COLO829 (cell line): ENCODE measurements at places on chromosomes 1 and 21.

DNA sequence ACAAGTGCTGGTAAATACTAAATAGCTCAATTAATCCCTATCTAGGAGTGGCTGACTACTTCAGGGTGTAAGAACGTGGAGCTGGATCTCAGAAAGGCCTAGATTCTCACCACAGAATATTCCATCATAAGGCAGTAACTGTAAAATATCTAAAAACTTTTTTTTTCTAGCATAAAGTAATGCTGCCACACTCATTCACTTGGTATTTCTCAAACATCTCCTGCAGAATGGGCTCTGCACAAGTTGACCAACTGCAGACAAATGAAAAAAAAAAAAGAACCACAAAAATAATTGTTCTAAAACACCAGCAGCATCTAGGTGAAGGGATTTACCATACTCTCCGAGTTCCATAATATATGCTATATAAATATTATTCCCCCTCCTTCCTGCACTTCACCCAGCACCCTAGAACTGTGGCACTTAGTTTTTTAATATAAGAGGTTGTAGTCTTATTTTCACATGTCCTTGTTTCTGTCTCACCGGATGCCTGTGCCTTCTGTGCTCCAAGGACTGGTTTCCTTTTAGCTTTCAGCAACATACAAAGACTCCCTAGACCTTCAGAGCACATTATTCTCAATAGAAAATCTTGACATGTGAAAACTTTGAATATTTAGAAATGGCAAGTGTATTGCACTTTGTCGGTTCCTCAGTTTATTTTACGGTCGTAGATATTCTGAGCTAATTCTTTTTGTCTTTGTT lies 8.9 kb downstream of the VSIG8 start:
- no peak for DNase-seq

- DNase-seq, result peak; percentile 78
Observed at GRCh38 chr1:227234998-227235405, 83.3 kb downstream of the CDC42BPA start.

DNA sequence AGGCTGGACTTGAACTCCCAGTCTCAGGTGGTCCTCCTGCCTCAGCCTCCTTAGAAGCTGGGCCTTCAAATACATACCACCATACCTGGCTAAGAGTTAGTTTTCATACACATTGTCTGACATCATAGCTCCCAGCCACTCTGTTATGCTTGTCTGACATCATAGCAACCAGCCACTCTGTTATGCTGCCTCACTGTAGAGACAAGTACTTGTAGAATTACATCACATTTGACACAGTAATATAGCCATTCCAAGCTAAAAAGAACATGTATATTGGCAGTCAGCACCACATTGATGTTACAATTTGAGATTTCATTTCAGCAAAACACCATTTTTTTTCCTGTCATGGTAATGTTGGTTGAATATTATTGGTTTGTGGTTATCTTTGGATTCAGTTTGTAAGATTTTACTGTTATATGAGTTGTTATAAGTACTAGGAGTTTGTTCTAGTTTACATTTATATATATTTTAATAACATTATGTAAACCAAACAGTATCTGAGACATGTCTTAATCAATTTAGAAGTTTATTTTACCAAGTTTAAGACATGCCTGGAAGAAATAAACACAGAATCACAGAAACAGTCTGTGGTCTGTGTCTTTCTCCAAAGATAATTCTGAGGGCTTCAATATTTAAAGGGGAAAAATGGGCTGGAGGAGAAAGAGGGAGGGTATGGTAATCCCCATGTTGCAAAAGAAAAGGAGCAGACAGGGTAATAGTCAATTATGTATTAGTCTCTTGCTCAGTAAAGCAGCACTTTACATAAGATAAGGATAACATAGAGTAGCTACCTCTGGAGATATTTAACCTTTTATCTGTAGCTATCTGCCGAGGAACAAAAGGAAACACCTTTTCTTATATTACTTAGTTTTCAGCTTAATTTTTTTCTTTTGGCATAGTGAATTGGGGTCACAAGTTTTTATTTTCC lies 43.0 kb downstream of the XPR1 start:
- no peak for DNase-seq

- DNase-seq, result no peak
Observed at GRCh38 chr1:168504064-168504837, 39.5 kb downstream of the XCL2 start.

- no peak for DNase-seq
Observed at GRCh38 chr1:12532405-12533315, 85.3 kb downstream of the DHRS3 start.

DNA sequence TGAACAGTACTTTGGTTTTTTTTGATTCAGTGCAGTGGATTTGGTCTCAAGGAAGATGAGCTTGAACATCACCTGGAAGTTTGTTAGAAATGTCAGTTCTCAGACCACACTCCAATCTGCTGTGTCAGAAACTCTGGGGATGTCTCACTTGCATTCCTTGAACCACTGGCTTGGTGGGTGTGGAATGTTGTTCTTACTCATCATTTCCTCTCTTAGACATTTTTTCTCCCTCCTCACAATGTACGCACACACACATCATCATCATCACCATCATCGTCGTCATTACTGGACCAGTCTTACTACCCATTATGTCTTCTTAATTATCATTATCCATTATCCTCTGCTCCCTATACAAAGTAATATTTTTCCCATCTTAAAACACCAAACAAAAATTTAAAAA lies 91.9 kb upstream of the KCNK2 start:
- DNase-seq, result no peak

- DNase-seq, result no peak
Observed at GRCh38 chr21:38929142-38929541, 123.4 kb downstream of the ETS2 start.

- no peak for DNase-seq
Observed at GRCh38 chr1:25799935-25800702, at the start of gene SELENON. SELENON (plus strand) TSS chr1:25800193; CDS start chr1:25800231, 38 bp downstream.

DNA sequence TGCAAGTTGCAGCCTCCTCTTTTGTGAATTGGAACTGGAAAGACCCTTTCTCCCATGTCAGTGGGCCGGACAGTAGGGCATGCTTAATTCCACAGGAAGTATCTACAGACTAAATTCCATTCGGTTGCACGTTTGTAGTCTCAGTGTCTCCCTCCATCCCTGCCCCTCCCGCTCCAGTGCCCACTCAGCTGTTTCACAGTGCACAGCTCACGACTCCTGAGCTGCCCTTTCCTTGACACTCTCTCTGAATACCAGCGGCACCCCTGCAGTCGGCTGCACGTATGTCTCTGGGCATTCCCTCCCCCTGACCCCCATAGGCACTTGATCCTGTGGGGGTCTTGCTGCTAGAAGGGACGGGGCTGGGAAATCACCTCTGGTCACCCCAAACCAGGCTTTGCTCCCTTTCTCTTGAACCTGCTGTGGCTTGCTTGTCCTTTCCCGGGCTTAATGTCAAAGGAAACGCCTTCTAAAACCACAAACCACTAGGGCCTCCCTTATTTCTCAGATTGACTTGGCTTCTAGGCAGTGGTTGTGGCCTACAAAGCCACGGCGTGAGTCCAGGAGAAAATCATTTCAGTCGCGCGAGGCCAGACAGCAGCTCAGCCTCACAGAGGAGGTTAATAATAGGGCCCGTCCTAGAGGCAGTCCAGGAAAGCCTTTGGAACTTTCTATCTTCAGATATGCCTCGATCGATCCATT lies 365.3 kb upstream of the PROX1 start:
- DNase-seq, result peak; percentile 59

DNA sequence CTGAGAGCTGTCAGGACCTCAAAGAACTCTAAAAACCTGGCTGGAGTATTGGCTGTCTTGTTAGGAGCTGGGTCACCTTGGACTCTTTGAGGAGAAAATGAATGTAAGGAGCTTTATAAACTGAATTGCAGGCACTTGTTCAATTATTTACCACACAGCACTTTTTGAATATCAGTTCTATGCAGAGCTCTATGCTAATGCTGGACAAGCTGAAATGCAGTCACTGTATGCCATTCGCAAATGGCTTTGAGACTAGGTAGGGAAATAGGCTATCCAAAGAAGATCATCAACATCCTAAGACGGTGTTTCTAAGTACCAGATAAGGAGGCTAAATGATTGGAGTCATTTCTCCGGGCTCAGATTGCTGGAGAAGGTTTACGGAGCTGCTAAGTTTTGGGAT lies 333.5 kb downstream of the SIPA1L2 start:
- no peak for DNase-seq

DNA sequence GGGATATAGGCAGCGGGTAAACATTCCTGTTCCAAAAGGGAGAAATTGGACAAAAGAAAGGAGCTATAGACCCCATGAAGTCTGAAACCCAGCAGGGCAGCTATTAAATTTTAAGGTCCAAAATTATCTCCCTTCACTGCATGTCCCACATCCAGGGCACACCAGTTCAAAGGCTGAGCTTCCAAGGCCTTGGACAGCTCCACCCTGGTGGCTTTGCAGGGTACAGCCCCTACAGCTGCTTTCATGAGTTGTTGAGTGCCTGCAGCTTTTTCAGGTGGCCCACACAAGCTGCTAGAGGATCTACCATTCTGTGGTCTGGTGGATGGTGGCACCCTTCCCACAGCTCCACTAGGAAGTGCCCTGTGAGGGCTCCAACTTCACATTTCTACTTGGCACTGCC lies 662.5 kb upstream of the PKN2 start:
- DNase-seq, result no peak

DNA sequence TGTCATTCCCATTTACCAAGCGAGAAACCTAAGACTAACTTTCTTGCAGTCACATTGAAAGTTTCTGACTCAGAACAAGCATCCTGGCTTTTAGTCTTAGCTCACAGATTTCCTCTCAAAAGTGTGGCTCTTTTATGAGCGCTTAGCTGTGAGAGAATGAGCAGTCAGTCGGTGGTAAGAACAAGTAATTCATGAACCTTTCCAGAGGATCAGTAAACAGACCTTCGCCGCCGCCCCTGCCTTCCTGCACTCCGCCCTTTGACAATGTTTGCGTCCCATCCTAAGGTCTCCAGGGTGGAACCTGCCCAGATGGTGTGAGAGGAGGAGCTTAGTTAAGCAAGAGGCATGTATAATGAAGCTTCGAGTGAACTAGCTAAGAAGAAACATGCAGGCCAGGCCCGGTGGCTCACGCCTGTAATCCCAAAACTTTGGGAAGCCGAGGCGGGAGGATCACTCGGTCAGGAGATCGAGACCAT lies 142.4 kb downstream of the GLUL start:
- no peak for DNase-seq

GRCh38 chr1:200095057-200095577 lies 67.6 kb downstream of the NR5A2 start:
- no peak for DNase-seq

DNA sequence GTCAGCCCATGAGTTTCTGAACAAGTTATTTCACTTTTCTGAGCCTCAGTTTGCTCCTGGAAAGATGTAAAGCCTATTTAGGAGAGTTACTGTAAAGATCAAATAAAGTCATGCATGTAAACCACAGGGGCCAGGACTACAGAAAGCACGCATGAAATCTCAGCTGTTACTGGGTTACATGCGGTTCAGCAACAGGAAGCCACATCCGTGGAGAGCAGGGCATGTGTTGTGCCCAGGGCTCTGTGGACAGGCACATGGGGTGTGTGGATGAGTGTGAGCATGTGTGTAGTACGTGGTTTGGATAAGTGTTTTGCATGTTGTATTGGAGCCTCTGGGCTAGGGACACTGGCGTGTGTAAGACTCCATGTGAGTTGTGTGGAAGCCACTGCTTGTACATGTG lies 2.2 kb upstream of the EPHA2 start:
- no peak for DNase-seq

DNA sequence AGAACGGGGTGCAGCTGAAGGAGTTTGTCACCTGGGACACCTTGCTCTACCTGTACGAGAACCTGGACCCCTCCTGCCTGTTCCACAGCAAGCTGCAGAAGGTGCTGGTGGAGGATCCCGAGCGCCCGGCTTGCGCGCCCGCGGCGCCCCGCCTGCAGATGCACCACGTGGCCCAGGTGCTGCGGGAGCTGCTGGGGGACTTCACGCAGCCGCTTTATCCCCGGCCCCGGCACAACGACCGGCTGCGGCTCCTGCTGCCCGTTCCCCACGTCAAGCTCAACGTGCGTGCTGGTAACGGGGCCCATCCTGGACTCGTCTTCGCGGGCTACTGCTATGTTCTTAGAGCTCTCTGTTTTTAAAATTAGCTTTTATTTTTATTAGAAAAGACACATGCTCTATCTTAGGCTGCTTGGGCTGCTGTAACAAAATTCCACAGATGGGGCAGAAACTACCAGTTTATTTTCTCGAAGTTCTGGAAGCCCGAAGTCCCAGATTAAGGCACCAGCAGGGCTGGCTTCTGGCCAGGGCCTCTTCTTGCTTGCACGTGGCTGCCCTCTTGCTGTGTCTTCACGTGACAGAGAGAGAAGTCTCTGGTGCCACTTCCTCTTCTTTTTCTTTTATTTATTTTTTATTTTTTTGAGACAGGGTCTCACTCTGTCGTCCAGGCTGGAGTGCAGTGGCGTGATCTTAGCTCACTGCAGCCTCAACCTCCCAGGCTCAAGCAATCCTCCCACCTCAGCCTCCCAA lies 38.1 kb downstream of the TRPM2 start:
- DNase-seq, result no peak

DNA sequence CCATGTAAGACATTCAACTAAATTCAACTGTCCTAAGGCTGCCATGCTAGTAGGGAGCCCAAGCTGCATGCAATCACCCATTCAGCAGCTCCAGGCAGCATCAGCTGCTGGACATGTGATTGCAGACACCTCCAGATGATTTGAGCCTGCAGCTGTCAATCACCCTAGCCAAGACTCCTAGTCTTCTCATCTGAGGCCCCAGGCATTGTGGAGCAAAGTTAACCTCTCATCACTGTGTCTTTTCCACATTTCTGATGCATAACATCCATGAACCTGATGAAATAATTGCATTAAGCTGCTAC lies 5.6 kb upstream of the CDC42BPA start:
- no peak for DNase-seq

DNA sequence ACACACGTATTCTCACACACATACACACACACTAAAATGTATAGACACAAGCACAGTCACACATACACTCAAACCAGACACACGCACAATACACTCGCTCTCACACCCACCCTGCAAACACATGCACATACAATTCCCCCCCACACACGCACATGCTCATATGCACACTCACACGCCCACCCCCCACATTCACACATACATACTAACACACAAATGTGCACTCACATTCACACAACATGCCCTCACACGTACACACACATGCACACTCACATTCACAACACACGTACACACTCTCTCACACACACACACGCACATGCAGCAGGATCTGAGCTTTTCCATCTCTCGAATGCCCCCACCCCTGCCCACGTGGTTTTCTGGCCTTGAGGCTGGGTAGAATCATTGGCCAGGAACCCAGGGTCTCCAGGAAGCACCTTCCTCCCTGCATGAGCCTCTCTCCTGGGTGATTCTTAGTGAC lies 589.7 kb downstream of the PTPRU start:
- DNase-seq, result no peak

- no peak for DNase-seq
Observed at GRCh38 chr1:56859287-56859686, 4.7 kb downstream of the C8A start.

DNA sequence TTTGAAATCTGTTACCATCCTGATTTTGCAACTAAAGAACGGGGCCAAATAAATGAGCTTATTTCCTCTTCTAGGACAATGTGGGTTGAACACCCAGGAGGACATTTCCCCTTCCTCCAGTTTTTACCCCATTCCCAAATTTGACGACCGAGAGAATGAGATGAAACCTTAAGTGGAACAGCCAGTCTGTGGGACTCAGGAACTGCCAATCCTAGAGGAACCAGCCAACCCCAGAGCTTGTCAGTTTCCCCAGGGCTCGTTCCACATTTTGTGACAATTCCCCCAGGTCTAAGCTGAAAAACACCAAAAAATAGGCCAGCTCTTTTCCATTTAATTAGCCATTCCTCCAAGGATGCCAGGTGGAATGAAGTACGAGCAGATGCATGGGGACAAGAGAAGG lies 21.3 kb upstream of the MAPKAPK2 start:
- no peak for DNase-seq
